ENCODE measurements at places on chromosomes 12 and 14. TPM values are rescaled to one million over a fixed set of nuclear protein-coding genes. Genes with fewer than 3 reads are reported as not detected.

SSPN gene
- 52.4 TPM for total RNA-seq

YLPM1 gene
- total RNA-seq, result 40.7 TPM

GPR65 gene
- 1.1 TPM for total RNA-seq

TAS2R20 gene
- 5.7 TPM for total RNA-seq

GRCh38 chr12:103422328-103422727 lies 73.4 kb downstream of the C12orf42 start:
- no peak for DNase-seq

GRCh38 chr14:89098254-89098653 lies 273.8 kb downstream of the TTC8 start:
- DNase-seq, result no peak

GRCh38 chr12:104782296-104782695 lies 175.8 kb downstream of the SLC41A2 start:
- no peak for DNase-seq

- DNase-seq, result no peak
These were observed 177.9 kb downstream of the TSPAN9 start for GRCh38 chr12:3255057-3255456.

- no peak for DNase-seq
These were observed 2.9 kb downstream of the IFNG start for GRCh38 chr12:68156636-68157035.

DNA sequence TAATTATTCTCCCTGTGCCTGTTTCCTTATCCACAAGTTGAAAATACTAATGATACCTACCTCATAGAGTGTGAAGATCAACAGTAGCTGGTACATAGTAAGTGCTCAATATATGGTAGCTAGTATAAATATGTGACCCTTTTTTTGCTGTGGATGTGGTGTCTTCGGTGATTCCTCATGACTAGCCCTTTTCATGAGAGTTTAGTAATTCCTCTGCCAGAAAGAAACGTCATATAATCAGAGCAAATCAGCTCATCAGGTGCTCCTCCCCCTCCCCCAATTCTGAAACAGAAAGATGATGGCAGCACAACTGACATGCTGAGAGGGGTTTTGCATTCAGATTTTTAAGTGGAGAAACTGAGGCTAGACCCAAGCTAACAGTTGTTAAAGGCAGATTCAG lies 210.8 kb downstream of the SLC41A2 start:
- DNase-seq, result no peak

DNA sequence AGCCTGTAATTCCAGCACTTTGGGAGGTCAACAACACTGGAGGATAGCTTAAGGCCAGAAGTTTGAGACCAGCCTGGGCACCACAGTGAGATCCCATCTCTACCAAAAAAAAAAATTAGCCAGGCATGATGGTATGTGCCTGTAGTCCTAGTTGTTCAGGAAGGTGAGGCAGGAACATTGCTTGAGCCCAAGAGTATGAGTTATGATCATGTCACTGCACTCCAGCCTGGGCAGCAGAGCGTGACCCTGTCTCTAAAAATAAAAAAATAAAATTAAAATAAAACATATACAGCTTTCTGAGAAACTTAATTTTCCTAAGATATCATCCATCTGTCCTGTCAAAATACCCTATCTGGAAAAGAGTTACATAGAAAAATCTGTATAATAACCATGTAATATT lies 38.9 kb downstream of the EML5 start:
- DNase-seq, result no peak

GRCh38 chr12:30859226-30859625 lies 67.3 kb upstream of the TSPAN11 start:
- no peak for DNase-seq

NXPH4 gene
- not detected for total RNA-seq

- no peak for DNase-seq
These were observed 431 bp downstream of the HIP1R start for GRCh38 chr12:122835750-122836026.
